ENCODE measurements at places on chromosomes 6 and 20.

GRCh38 chr20:2212456-2213015 lies 83.3 kb upstream of the TGM3 start:
- DNase-seq = no peak

GRCh38 chr6:120918137-120918536 lies 416.1 kb downstream of the TBC1D32 start:
- no peak for DNase-seq

GRCh38 chr6:119043783-119044182 lies 34.7 kb downstream of the FAM184A start:
- no peak for DNase-seq

- DNase-seq = no peak
Measured at GRCh38 chr20:5356941-5357340, 40.2 kb upstream of the PROKR2 start.

DNA sequence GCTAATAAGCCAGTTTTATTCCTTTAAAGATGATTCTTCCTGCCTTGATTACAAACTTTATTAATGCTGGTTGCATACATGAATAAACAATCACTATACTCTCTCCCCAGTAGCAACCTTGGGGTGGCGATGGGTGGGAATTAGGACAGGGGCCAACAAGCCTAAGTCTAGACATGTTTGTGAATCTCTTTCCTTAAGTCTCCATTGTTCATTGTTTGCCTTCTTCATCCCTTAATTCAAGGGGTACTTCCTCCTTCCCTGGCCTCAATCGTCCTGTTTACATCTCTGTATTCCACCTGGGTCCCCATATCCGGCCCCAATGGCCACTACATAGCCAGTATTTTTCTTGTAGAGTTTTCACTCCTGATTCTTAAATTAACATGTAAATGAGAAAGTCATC lies 66.0 kb downstream of the ARHGAP18 start:
- no peak for DNase-seq

DNA sequence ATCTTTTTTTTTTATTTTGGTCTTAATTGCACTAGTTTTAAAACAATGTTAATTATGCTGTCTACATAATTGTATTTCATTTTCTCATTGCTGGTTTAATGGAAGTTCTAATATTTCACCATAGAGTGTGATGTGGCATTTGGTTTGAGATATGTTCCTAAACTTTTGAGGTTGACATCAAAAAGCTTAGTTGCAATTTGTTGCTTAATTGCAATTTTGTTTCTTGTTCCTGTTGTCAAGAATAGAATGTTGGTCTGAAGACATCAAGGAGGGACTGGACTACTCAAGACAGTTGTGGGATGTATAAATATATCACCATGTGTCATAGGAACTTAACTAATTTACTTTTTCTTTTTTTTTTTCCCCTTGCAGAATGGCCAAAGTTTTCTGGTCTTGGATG lies 12.5 kb downstream of the HSF2 start:
- DNase-seq = no peak

GRCh38 chr6:90508753-90509152 lies 78.1 kb downstream of the MAP3K7 start:
- no peak for DNase-seq

All from esophagus squamous epithelium (tissue), 5 donors.